AG20443 (cell line): ENCODE measurements at places on chromosomes 1 and 21.

GRCh38 chr1:225548140-225548857 is 104.6 kb downstream of the ENAH start:
- peak; percentile 22 for DNase-seq

- no peak for DNase-seq
Observed at GRCh38 chr1:188769936-188770335, 1707.7 kb downstream of the BRINP3 start.

DNA sequence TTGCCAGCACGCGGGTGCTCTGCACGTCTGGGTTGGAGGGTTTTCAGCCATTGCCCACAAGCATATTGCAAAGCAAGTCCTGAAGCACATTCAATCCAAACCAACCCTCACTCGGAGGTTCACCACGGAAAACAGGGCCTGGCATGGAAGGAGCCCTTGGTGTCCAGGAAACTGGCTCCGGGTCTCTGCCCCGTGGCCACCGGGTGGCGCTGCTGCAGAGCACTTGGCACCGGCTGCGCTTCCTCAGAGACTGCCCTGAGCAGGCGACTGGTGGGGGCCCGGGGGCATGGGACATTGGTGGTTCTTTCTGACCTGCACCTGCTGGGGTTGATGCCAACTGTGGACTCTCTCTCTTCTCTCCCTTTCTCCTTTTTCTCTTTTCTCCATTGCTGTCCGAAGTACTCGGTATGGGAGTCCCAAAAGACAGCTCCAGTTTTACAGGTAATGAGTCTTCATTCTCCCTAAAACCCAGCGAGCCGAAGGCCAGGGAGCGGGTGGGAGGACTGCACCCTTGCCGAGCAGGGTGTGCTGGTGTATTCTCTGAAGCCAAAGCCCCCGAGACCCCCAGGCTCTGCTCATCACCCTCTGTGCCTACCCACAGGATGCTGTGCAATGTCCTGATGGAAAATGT is 4.1 kb upstream of the KCNAB2 start:
- DNase-seq = peak; percentile 87

GRCh38 chr1:215022204-215022603 is 60.3 kb upstream of the KCNK2 start:
- no peak for DNase-seq

DNA sequence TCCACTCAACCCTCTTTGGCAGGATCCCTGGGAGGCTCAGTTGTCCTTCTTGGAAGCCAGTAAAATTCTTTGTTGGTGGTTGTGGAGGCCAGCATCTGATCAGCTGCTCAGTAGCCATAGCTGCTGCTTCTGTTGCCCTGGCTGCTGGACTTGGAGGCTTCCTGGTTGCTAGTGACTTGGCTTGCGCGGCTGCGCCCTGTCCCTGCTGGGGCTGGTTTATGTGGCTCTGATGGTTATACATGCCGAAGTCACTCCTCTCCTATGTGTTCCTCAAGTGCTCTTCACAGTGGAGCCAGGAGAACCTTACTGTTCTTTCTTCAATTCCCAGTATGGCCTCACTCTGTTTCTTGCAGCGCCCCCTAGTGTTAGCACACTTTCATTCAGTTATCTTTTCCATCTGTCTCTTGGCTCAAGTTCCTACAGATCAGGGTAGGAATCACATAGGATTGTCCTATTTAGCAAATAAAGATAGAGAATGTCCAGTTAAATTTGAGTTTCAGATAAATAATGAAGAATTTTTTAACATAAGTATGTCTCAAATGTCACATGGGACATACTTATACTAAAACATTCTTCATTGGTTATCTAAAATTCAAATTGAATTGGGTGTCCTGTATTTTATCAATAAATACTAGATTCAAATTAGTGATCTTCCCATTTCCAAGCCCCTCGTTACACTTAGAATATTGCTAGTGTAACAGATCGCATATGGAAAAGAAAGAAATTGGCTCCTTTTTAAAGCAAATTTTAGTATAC is 176.5 kb downstream of the TGFB2 start:
- peak; percentile 51 for DNase-seq

GRCh38 chr1:34520111-34520510 is 234.7 kb upstream of the GJB5 start:
- DNase-seq = no peak

GRCh38 chr1:117143871-117144270 is 22.3 kb upstream of the TRIM45 start:
- no peak for DNase-seq

DNA sequence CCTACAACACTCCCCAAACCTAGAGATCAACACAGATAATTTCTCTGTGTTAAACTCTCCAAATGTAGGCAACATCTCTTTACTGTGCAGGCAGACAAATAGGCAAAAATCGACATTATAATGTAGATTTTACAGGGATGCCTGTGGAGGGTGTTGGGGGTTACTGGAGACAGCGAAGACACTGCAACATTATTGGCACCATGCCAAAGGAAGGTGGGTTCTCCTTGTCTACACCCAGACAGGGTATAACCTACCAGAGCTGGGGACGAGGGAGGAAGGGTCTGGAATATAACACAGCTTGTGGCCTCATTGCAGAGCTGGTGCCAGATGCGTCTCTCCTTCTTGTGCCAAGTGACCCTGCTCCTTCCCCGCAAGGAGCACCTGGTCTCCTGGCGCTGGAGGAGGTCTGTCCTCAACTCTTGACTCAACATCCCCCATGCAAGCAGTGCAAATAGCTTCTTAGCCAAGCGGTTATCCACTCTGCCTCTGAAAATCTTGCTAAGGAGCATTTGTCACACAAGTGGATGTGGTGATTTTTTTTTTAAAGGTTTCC is 404.0 kb downstream of the PRDM2 start:
- no peak for DNase-seq

- DNase-seq = peak; percentile 61
Observed at GRCh38 chr1:111204201-111204982, 3.9 kb upstream of the DENND2D start.

DNA sequence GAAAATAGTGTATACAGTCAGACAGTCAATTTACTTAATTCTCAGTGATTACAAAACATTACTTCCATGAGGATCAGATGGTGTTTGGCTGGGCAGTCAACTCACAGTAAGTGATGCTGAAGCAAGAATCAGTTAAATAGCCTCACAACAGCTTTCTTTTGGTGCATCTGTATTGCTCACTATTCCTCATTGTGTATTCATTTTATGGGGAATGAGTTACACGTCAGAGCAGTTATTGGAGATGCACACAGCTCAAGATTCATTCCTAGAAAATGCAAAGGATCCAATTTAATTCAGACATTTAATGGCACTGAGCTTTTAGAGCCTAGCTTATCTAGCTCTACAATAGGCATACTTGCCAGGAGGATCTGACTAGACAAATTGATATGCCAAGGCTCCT is 150.6 kb downstream of the HS2ST1 start:
- DNase-seq = no peak

DNA sequence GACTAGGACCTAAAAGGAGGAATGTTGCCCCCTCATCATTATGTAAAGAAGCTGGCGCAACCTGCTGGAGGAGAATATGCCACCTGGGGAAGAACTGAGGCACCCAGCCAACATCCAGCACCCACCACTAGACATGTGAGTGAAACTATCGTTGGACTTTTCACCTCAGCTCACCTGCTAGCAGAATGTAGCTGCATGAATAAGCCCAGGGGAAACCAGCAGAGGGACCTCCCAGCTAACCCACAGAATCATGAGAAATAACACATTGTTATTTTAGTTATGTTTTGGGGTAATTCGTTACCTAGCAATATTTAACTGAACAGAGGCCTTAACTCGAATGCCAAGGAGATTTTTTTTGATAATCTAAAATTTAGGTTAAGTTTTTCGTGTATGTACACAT is 542.5 kb upstream of the DAB1 start:
- DNase-seq = no peak

GRCh38 chr1:213656503-213656902 is 331.3 kb upstream of the PROX1 start:
- DNase-seq = no peak

DNA sequence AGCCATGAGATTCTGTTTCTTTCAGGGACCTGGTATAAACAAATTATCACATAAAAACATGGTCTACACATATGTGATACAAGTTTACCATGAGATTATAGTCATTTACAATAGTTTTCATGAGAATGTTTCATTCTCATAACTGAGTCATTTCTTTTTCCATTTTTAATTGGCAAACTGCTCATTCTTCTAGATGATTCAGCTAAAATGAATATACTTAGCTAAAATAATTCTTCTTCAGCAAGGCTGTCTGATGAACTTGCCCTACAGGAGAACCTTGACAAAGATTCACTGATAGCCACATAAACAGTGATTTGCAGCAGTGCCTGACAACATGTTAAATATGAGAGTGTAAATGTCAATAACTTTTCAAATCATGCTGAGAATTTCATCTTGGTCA is 253.2 kb downstream of the FMN2 start:
- DNase-seq = no peak

DNA sequence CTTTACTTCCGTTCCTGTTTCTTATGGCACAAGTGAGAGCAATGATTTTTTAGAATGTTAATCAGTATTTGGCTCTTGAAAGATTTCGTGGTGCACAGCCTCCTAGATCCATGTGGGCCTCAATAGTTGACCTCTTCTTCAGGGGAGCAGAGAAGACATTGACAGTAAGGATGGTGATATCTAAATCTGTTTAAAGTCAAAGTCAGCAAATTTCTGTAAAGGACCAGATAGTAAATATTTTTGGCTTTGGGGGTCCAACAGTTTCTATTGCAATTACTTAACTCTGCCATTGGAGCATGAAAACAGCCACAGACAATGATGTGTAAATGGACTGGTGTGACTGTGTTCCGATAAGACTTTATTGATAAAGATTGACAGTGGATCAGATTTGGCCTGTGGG is 27.4 kb downstream of the TNN start:
- DNase-seq = no peak

DNA sequence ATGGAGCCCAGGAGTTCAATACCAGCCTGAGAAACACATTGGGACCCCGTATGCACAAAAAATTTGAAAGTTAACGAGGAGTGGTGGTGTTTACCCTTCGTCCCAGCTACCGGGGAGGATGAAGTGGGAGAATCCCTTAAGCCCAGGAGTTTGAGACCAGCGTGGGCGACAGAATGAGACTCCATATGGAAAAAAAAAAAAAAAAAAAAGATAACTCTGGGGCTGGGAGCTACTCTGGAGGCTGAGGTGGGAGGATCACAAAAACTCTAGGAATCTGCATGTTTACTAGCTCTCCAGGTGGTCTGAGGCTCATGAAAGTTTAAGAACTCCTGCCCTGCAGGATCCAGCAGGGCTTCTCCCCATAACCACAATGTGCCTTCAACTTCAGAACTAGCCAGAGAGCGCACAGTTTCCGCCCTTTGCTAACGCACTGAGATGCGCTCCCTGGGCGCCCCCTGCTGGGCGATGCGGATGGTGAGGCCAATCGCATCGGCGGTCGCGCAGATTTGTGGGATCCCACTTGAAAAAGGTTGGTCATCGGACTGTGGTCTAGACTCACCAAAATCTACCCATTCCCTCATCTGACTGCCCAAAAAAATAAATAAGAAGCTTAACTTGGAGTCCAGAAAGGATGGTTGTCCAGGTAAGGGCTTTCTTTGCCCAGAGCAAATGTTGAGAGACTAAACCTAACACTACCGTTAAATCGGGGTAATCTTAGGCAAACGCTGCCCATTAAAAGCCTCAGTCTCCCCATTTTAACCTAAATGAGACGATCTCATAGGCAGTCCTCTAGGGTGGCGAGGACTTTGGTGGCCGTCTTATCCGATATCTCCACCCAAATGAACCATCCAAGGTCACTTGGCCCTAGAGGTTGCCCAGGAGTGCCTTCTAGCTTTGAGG is 8.8 kb downstream of the ZNF683 start:
- peak; percentile 85 for DNase-seq

GRCh38 chr1:59316497-59317128 is 19.7 kb downstream of the FGGY start:
- peak; percentile 33 for DNase-seq

DNA sequence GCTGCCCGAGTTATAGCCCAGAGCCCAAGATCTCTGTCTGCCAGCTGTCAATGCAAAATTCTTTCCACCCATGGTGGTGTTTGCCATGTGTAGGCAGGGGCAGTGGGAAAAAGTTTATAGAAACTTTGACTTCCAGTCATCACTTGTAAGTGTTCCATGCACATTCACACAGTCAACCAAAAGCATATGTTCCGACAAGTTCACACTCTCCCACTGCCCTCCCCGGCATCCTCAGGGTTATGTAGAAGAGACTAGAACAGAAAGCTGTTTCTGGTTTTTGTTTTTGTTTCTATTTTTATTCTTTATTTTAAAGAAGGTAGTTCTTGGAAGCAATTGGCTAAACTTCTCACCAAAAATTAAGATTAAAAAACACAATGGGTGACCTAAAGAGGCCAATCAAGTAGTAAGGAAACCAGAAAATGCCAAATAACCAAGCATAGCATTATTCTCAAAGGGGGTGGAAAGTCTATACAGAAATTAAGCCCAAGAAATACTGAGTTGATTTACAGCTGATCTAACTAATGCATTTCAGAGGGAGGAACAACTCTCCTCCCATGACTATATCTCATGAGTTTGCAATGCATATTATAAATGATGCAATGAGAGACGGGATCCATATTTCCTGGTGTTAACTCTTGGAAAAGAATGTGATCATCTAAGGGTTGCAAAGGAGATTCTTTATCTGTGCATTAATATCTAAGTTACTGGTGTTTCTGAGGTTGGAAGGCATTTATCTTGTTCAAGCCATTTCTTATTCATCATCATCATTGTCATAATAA is 91.5 kb upstream of the ETS2 start:
- no peak for DNase-seq

DNA sequence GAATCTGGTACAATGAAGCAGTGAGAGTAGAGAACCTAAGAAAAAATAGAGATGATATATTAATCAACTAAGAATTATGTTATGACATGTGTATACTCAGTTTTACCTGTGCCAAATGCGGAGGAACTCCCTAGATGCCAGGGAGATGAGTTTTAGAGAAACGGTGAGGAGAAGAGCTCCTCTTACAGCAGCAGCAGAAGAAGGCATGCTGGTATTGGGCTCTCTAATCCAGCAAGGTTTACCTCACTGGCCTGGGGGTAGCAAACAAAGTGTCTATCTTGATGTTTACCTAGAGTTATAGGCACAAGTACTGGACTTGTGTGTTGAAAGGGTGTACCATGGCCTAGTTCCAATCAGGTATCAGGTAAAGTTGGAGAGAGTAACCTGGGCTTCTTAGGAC is 28.9 kb upstream of the DEPDC1 start:
- DNase-seq = no peak

- no peak for DNase-seq
Observed at GRCh38 chr1:187948170-187948794, 1119.5 kb downstream of the PLA2G4A start.

- DNase-seq = peak; percentile 89
Observed at GRCh38 chr1:93605812-93606512, 75.7 kb downstream of the BCAR3 start.

GRCh38 chr1:230254265-230254664 is 171.9 kb downstream of the PGBD5 start:
- DNase-seq = no peak

DNA sequence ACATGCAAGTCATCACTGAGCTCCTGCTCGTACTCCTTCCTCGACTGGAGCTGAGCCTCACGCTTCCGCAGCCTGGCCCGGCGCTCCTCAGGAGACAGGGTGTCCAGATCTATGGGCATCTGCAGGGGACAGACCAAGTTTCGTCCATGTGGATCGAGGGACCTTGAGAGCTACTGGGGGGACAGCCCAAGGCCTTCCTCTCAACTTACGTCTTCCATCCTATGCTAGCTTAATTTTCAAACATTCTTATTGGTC is 2.4 kb downstream of the MRPL55 start:
- no peak for DNase-seq

GRCh38 chr1:10796029-10796944 is at the start of gene CASZ1:
Gene CASZ1, minus strand, starts transcription at chr1:10796646. Its CDS starts 102,757 bp downstream, at chr1:10693889.
- peak; percentile 99 for DNase-seq

- no peak for DNase-seq
Observed at GRCh38 chr1:7680955-7681268, 90.2 kb upstream of the VAMP3 start.
